ENCODE measurements at places on chromosomes 7 and 10.

GRCh38 chr10:97519342-97519741 is 20.6 kb downstream of the UBTD1 start:
- no peak for DNase-seq

DNA sequence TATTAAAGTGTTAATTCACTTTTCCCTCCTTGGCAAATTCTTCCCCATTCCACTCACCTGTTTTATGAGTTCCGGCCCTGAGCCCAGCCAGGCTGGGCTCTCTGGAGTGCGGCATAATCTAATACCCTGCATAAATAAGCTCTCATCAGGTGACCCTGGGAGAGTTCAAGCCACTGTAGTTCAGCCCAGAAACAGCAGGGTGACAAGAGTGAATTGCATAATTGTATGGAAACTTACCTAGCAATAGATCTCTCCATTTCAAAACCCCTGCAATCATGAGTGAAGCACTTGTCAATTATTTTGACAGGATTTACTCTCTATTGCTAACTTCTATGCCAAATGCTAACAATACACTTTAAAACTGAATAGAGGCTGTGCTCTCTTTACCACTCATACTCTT is 94.7 kb downstream of the OSBPL3 start:
- DNase-seq = no peak

DNA sequence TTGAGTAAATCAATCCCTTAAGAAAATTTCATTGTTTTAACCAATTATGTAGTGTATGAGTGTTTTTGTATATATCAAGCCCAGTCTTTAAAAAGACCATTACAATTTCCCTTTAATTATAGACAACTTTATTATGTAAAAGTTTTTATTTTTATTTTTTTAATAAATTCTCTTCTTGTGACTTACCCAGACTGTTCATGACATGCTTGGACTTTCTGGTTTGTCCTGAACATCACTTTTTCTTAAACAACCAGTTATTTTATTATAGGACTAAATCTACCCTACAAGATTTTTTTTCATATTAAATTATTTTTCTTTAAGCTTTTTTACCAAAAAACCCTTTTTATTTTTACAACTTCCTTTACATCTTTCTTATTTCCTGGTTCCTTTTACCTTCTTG is 410.4 kb downstream of the ATRNL1 start:
- DNase-seq = no peak

DNA sequence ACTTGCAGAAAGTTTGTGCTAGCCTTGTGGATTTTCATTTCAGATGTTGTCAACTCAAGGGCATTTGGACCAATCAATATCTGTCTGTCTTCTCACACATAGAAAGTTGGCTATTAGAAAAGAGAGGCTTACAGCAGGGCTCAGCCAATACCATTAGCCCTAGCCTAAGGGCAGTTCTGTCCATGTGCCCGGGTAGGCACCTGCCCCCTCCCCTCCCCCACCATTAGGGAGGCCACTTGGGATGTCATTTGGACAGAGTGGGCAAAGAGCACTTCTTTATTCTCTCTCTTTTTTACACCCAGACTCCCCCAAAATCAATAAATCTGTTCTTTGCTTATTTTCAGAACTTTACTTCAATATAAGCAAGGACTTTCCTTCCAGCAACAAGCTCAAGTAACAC is 188.5 kb upstream of the MKI67 start:
- no peak for DNase-seq

DNA sequence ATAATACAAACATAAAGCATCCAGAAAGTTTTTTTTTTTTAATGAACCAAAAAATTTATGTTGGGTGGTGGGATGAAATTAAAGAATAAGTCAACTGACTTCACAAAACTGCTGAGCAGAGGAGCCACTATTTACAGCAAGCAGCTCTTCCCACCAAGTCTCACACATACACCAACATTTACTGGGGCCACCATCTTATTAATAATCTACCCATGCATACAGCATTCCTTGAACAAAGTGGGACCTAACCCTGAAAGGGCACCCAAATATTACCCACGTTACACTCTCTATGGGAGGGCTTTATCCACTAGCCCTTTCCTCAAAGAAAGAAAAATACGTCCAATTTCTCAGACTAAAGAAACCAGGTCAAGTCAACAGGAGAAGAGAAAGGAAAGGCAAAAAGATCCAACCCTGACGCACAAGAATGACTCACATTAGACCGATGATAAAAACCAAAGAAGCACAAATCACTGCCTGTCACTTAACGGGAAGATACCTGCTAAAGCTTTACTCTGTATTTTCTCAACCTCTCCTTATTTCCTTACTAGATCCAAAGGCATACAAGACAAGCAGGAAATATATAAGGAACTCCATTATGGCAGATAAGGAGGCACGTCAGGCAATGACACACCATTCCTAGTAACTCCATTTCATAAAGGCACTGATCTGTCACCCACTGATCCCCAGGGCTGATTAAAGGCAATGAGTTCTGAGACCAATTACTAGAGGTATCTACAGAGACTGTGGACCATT is 141.8 kb upstream of the ASAH2 start:
- DNase-seq = no peak

DNA sequence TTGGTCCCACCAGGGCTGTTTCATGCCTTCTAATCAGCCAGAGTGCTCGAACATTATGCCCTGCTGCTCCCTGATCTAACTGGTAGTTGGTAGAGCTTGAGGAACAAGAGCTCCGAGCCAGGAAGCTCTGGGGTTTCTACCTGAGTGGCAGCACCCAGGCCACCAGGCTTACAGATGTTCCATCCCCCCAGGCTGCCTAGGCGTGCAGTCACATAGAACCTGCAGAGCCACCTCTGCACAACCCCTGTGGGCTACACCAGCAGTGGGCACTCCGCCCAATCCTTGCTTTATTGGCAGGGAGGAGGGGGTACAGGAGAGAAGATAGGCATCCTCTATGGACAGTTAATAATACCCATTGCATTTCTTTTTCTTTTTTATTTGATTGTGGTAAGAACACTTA is 21.8 kb downstream of the MAP3K8 start:
- no peak for DNase-seq

GRCh38 chr7:23759671-23760391 is 49.8 kb downstream of the STK31 start:
- DNase-seq = no peak

GRCh38 chr7:66800591-66800990 is 60.1 kb downstream of the RABGEF1 start:
- no peak for DNase-seq

GRCh38 chr10:50480054-50481007 is 143.4 kb downstream of the SGMS1 start:
- no peak for DNase-seq

DNA sequence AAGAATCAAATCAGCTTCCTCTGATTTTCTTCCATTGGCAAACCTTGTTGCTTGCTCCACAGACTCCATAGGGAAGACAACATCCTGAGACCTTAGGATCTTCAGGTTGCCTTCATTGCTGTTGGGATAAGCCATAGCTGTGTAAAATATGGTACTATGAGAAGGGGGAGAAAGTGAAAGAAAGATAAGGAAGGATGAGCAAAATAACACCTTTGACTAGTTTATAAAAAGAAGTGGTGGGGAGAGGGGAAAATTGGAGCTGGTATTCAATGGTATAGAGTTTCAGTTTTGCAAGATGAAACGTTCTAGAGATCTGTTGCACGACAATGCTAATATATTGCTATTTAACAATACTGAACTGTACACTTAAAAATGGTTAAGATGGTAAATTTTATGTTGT is 180.4 kb upstream of the PHYHIPL start:
- no peak for DNase-seq

DNA sequence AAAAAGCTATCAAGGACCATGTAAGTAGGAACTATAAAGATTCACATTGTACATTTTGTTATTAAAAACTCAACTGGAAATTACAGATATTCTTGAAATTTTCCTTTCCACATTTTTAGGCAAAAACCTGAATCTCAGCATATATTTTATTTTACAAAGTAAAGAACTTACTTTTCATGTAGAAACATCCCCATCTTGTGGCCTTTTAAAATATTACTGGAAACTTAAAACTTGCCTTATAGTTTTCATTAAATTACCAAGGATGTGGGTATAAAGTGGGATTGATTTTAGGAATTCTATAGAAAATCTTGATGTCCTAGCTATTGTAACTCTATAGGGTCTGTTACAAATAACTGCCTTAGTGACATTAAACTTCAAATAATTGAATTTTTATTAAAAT is 10.6 kb downstream of the DBF4 start:
- no peak for DNase-seq

DNA sequence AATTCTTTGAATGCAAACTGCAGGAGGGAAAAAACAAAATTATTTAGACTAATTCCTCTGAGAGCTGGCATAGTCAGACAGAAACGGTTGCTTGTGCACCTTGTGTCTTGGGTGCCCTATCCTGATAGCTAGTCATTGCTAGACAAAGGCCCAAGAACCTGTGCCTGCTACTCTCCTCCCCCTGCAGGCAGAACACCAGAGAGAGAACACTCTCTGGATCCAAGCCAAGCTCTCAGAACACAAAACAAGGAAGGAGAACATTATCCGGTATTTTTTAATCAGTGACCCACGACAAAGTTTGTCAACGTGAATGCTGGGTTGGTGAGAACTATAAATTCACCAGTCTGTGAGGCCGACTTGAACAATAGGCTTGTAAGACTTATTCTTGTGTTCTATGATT is 18.8 kb upstream of the PPP1R9A start:
- DNase-seq = no peak

DNA sequence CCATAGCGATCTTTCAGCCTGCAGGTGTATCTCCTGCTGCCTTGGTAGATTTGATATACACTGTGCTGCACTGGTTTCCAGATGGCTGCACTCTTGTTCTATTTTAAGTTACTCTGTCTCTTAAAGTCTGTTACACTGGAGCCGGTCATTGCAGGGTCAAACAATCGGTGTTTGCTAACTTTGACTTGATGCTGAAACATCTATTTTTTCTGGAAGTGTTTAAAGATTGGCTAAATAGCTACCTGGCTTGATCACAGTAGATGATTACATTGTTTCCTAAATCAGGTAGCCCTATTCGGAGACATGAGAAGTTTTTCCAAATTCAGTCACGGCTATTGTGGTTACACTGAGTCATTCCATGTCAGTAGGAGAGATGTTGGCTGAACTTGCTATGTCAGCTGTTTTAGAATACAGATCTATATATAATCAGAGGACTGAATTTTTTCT is 574.8 kb downstream of the ETV1 start:
- DNase-seq = no peak

DNA sequence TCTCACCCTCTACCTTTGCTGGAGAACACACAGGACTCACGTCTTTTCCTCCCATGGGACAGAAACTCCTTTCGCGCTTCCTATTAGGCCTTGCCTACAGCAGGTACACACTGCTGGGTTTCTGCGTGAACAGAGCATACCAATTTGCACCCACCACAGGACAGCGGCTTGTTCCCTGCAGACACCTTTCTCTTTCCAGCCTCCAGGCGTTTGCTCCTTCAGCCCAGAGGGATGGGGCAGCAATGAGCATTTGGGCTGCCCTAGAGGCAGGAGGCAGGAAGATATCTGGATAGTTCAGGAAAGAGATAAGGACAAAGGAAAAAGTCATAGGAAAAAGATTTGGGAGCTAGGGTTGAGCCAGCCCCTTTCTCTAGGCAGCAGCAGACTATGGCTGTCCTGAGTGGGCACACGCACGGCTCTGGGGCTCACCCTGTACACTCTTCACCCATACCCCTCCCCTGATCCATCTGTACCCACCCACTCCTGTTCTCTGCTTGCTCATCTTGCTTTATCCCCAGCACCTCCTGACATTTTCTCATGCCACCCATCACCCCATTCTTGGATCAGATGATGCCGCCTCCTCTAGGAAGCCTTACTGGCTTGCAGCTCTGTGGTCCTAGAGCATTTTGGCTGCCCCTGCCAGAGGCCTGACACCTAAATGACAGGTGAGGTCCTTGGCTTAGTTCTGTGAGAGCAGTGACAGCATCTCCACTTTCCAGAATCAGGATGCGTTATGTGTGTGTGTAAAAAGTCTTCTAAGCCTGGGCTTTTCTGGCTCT is 40.7 kb upstream of the SPDYE3 start:
- DNase-seq = no peak

DNA sequence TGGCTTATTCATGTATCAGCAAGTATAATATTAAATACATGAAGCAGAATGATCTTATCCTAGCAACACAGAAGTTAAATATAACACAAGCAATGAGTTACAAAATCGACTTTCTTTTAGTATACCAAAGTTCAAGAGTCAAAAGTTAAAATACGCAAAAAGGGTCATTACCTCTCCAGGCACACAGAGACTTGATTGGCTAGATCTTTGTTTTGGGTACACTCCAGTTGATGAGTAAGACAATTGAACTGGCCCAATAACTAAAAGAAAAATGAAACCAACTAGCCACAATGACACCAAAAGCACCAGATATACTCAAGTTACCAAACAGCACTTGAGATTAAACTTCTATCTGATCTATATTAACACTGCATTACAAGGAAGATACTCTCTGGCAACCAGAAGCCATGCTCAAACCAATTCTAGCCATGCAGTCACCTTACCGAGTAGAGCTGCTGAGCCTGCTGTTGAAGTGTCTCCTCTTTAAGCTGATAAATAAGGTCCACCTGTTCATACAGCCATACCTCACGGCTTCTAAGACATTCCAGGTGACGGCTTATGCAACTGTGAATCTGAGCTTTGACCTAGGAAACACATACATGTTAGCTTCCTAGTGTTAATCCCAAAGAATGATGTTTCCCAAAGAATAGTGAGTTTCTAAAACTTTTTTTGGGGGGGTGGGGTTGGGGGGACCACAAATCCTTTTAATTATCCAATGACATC is 15.6 kb downstream of the NCOA4 start:
- no peak for DNase-seq

DNA sequence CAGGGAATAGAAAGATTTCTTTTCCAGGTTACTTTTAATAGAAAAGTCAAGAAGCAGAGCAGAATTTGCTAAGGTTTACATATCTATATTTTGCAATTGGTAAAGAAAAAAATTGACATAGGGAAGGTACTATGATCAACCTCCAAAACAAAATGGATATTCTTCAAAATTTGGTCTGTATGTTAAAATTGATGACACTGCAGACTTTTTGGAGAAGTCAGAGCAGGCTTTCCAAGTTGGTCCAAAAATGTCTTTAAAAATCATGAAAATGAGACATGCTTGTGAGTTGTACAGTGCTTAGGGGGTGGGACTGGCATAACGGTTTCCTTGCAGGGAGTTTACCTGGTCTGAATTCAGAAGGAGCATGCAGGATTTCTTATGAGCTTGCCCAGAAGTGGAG is 77.0 kb downstream of the TFPI2 start:
- no peak for DNase-seq

GRCh38 chr7:116977172-116977571 is 23.9 kb downstream of the ST7 start:
- no peak for DNase-seq

GRCh38 chr7:83130191-83130590 is 32.5 kb downstream of the PCLO start:
- DNase-seq = no peak

- DNase-seq = no peak
These were observed 562.7 kb downstream of the GALNT17 start for GRCh38 chr7:71694665-71695064.

DNA sequence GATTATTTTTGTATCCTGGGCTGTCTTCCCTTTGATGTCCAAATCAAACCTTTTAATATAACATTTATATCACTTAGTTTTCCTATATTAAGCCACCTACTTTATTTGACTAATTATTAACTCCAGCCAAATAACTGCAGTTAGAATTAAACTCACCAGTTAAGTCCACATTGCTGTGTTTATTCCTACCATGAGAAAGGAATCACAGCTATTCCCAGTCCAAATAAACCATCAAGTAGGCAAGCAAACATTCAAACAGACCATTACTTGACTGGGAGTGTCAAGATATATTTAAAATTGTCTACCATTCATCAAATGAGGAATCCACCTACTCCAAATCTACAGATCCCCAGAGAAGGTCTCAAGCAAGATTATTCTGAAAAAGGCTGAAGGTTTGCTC is 22.4 kb downstream of the PDE1C start:
- DNase-seq = no peak

All from activated CD8-positive, alpha-beta memory T cell treated with anti-CD3 and anti-CD28 coated beads for 1 hour (primary cell).